ENCODE measurements at places on chromosomes 11 and 22. TPM values are rescaled to one million over a fixed set of nuclear protein-coding genes. Genes with fewer than 3 reads are reported as not detected.

Gene CALCA
- total RNA-seq = not detected

Gene ANO9
- 0.55 TPM for total RNA-seq

Gene COPB1
- 53.3 TPM for total RNA-seq

Gene GGTLC3
- not detected for total RNA-seq

Gene APOBEC3H
- 0.35 TPM for total RNA-seq

Gene TMEM258
- total RNA-seq = 112 TPM

Gene OR4A47
- not detected for total RNA-seq

Gene LARGE2
- 0.50 TPM for total RNA-seq

Gene IL10RA
- total RNA-seq = 8.2 TPM

Gene STX5
- total RNA-seq = 23.2 TPM
